Stimulated activated CD8-positive, alpha-beta memory T cell treated with anti-CD3 and anti-CD28 coated beads, Interleukin-7, amount 100 ng/mL, for 1 hour (primary cell): ENCODE measurements at places on chromosomes 2 and 18.

- no peak for DNase-seq
These were observed 320.6 kb downstream of the NCKAP5 start for GRCh38 chr2:133247631-133248030.

DNA sequence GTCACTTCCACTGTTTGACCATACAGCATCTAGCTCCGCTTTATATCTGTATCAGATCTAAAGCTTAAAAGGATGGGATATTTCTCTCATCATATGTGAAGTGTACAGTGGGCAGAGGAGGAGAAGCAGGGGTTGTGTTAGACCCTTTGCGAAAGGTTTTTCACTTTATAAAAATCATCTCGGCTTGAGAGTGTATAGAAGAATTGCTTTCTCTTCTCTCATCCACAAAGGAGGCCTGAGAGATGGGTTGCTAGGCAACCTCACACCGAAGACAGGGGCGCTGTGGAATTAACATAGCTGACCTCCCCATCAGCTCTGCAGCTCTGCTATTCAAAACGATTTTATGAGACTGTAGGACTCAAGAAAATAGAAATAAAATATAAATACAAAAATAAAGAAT lies 70.2 kb upstream of the GALNT3 start:
- DNase-seq, result no peak

GRCh38 chr2:11745613-11746375 lies 638 bp upstream of the LPIN1 start:
- no peak for DNase-seq

DNA sequence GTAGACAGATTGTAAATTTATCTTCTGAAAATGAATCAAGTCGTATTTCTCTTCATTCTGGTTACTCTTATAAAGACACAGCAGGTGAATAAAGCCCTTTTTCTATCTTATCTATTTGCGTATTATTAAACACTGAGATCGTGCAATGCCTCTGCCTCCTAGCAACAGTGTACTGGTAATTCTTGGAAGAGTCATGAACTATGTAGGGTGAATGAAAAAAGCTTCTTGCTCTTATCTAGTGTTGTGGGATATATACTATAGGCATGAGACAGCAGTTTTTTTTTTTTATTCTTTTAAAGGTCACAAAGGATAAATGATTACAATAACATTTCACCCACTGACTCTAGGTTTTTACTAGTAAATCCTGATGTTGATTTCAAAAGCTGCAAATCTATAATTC lies 324.2 kb downstream of the PDE11A start:
- no peak for DNase-seq

GRCh38 chr2:204680576-204680975 lies 135.3 kb downstream of the PARD3B start:
- no peak for DNase-seq

DNA sequence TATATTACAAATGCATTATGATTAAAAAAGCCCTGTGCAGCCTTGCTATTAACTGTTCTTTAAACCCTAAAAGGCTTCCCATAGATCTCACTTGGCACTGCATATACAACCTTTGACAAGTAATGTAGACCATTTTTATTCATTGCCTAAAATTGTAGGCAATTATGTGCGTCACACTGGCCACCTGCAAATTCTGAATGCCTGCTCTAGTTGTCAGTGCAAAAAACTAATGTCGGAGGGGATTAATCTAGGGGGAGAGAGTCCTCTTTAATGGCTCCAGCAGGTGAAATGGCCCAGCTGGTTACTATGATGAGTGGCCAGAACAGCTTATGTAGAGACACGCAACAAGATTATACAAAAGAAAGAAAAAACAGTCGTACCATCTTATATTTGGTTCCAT lies 123.2 kb downstream of the OLA1 start:
- no peak for DNase-seq

DNA sequence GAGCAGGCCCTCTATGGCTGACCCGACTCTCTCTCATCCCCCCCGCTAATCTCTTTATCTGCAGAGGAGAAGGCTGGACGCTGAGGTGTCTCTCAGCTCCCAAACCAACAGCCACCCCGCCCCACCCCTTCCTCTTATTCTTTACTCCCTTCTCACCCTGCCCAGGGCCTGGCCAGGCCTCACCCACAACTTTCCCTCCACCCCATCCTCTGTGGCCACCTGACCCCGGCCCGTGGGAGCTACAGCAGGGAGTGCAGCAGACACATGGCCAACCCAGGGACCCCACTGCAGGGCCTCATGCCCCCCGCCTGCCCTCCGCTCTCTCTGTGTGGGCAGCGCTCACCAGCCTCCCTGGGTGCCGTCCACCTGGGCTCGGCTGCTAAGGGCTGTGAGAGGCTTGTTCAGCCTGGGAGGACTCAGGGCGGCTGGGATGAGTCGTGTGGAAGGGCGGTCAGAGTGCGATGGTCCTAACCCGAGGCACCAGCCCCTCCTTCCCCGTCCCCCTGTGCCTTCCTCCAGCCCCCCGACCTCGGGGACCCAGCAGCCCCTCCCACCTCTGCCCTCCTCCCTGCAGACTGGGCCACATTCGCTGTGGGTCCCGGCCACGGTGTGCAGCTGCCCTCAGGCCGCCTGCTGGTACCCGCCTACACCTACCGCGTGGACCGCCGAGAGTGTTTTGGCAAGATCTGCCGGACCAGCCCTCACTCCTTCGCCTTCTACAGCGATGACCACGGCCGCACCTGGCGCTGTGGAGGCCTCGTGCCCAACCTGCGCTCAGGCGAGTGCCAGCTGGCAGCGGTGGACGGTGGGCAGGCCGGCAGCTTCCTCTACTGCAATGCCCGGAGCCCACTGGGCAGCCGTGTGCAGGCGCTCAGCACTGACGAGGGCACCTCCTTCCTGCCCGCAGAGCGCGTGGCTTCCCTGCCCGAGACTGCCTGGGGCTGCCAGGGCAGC lies 6.8 kb downstream of the NEU4 start:
- DNase-seq, result no peak

DNA sequence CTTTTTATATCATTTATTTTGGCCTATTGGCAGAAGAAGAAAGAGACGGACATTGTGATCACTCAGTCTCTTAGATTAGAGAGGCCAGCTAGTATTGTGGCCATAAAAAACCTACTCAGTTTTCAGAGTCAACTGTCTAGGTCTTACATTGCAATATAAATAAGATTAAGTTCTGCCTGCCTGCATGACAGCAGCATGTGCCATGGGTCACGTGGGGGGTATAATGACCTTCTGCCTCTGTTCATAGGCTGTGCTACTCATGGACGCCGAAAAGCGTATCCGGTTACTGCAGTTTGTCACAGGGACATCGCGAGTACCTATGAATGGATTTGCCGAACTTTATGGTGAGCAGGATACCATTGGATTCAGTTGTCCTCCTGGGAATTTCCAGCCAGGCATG lies 238.5 kb downstream of the ALPK2 start:
- no peak for DNase-seq
